ENCODE measurements at places on chromosomes 4 and X.

GRCh38 chrX:19616016-19616415 is 100.7 kb upstream of the MAP3K15 start:
- no peak for DNase-seq

- DNase-seq = no peak
Measured at GRCh38 chrX:123588723-123589122, 144.1 kb downstream of the THOC2 start.

- DNase-seq = no peak
Measured at GRCh38 chrX:65723706-65724105, 56.3 kb downstream of the MSN start.

- DNase-seq = no peak
Measured at GRCh38 chr4:139126898-139127297, 50.1 kb downstream of the ELF2 start.

DNA sequence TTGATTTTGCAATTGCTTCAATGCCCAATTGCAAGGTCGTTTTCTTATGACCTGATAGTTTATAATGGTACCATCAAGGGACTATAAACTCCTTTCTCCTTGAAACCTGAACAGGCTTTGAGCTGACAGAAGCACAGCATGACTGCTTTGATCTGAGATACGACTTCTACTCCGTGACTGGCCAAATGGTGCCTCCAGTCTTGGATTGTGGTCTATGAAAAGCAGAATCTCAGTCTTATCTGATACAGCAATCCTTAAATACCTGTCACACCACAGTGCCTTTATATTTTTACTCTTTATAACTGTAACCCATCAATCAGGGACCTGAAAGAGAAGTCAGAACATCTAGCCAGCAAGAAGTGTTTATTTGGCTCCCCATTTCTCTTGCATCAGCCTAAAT is 93.1 kb downstream of the DOCK11 start:
- no peak for DNase-seq

DNA sequence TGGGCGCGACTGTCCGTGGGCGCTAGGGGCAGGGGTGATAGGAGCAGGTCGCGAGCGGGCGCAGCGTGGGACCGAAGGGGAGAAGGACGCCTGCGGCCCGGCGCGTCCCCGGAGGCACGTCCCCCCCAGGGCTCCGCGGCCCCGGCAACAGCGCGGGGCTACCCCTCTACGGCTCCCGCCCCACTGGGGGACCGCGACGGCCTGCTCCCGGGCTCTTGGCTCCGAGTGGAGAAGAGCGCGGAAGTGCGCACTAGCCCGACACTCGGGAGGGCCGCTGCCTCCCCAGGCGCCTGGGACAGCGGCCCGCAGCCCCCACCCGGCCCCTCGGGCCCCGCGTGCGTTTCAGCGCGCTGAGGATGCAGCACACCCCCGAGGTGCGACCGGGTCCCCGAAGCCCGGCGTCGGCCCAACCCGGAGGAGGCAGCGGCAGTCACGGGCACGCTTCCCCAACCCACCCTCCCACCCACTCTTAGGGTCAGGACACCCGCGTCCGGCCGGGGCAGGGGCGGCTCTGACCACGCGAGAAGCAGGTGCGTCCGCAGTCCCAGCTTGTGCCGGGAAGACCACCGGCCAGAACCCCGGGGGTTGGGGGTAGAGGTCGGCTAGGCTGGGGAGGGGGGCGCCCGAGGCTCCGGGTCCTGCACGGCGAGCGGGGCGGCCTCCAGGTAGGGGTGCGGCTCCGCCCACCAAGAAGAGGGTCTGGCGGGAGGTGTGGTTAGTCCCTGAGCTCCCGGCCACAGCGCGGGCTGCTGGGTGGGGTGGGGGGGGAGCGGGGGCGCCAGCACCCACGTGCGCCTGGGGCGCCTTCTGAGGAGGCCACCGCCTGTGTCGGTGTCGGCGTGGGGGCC is 18.5 kb upstream of the NAT8L start:
- no peak for DNase-seq

DNA sequence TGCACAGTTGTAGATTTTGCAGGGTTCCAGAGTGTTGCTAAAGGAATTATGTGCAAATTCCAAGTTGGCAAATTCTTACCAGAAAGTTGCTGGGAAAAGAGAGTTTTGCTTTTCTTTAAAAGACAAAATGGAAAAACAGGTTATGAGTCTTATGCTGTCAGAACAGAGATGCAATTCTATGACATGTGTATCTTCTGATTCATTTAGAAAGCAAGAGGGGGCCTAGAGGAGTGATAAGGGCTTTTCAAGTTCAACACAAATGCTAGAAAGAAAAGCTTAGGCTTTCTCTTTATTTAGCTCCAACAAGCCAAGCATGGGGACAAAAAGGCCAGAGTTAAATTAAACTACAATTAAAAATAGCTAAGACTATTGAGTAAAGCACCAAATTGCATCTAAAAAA is 72.4 kb upstream of the GATB start:
- DNase-seq = no peak

- DNase-seq = no peak
Measured at GRCh38 chr4:33184657-33185290, 2464.6 kb downstream of the PCDH7 start.

All from stimulated activated CD4-positive, alpha-beta T cell treated with anti-CD3 and anti-CD28 coated beads, TNF-alpha, amount 100 ng/mL, for 48 hours (primary cell).